ENCODE measurements at places on chromosomes 4 and X.
A peak's percentile ranks its signal among the peaks of the same experiment; 100 is the strongest.

DNA sequence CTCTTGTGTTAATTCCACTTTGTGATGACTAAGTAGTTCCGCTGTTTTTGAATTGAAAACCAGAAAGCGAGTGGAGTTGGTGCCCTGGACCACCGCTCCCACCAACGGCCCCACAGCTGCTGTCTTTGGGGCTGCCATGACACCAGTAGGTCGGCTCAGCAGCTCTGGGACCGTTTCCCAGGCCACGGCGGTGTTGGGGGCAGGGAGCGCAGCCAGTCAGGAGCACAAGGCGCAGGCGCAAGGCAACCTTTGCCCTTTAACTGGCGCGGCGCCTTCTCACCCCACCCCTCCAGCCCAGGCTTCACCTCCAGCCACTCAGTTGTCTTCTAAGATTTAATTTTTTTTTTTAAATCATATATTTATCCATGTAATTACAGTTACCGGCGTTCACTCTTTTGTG lies at the start of gene GK2:
Gene GK2, minus strand, starts transcription at position 166 of the 400 bp plus-strand sequence. Its CDS starts 28 bp downstream, at position 138.
- no peak for DNase-seq

DNA sequence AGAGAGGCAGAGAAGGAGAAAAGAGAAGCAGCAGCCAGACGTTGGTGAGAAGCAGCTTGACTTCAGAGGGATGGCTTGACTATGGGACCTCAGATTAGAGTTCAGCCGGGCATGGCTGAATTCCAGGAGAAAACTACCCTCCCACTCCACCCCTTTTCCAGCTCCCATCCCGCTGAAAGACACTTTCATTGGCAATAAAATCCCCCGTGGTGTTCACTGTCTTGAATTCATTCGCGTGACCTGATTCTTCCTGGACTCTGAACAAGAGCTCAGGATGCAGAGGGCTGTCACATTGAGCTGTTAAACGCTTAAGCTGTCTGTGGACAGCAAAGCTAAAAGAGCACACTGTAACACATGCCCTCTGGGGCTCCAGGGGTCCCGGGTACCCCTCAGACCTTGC lies 1575.3 kb upstream of the AGA start:
- no peak for DNase-seq

DNA sequence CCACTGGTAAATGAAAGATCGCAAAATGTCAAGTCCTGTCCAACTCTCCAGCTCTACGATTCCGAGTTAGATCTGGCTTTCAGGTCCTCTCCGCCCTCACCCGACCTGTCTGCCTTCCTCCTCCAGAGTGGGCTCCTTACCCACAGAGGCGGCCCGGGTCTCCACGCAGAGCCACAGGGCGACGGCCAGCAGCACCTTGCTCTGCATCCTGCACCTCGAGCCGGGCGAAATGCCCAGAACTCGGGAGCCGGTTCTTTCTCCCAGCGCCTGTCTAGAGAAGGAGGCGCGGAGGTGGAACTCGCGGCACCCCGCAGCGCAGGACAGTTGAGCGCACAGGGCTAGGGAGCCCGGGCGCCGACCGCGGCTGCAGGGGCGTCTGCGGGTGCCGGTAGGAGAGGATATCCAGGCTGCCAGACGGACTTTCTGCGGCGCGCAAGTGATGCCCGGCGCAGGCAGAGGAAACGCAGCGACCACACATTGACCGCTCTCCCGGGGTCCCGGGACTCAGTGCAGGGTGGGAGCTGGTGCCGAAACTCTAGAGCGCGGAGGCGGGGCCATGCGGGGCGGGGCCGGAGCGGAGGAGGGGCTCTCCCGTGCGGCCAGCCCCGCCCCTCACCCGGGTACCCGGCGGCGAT lies at the start of gene KDR:
Gene KDR, minus strand, starts transcription at position 509 of the 635 bp plus-strand sequence. Its CDS starts 302 bp downstream, at position 207.
- DNase-seq, result no peak

- no peak for DNase-seq
Observed at GRCh38 chr4:165707128-165707527, 165.9 kb upstream of the TLL1 start.

GRCh38 chr4:68445111-68445510 lies 2.2 kb upstream of the TMPRSS11E start:
- DNase-seq, result no peak

DNA sequence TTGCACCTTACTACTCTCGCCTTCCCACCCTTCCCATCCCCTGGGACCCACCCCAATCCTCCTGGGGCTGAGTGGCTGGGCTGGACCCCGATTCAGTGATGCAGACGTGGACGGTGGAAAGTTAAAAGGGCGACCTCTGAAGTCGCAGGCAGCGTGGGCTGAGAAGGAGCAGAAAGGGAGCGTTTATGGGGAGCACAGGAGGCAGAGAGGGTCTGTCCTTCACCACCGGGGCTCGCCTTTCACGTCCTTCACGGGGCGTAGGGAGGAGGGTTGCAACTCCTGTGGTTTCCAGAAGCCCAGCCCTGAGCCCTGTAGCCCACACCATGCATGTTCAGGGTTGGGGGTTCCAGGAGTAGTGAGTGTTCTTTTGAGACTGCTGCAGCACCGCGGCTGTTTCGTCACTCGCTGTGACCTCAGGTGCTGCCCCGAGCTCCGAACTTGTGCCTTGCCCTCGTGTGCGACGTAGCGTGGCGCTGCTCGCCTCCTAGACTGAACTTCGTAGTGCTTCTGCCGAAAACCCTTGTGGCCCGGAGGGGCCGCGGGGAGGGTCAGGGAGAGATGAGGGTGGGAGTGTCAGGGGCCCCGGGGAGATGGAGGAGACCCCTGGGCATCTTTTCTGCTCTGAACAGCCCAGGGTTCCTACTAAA lies 1.6 kb downstream of the NHS start:
- no peak for DNase-seq

GRCh38 chr4:1870328-1870577 lies 940 bp upstream of the NSD2 start:
- DNase-seq, result peak; percentile 90

- DNase-seq, result no peak
Observed at GRCh38 chrX:34467437-34467836, 189.6 kb downstream of the TMEM47 start.

- no peak for DNase-seq
Observed at GRCh38 chr4:146061610-146062334, 113.7 kb upstream of the LSM6 start.

- DNase-seq, result no peak
Observed at GRCh38 chrX:78314561-78314960, 12.8 kb downstream of the CYSLTR1 start.

GRCh38 chrX:148385471-148385870 lies 114.9 kb upstream of the AFF2 start:
- no peak for DNase-seq

DNA sequence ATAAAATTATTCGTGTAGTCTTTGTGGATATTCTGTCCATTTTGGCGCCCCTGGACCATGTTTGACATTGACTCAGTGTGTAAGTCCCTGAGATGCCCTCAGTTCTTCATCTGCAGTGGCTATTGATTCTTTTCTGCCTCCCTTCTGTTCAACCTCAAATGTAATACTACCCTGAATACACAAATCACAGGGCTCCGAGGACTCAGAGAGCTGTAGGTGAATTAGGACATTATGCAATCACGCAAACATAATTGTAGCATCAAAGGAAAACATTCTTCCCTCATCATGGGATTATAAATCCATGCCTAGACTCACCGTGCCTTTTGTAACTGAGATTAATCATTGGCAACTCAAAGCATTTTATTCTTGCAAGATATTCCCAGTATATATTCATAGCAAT lies 161.4 kb upstream of the PACRGL start:
- no peak for DNase-seq

- DNase-seq, result no peak
Observed at GRCh38 chrX:115642311-115642710, 81.3 kb downstream of the PLS3 start.

DNA sequence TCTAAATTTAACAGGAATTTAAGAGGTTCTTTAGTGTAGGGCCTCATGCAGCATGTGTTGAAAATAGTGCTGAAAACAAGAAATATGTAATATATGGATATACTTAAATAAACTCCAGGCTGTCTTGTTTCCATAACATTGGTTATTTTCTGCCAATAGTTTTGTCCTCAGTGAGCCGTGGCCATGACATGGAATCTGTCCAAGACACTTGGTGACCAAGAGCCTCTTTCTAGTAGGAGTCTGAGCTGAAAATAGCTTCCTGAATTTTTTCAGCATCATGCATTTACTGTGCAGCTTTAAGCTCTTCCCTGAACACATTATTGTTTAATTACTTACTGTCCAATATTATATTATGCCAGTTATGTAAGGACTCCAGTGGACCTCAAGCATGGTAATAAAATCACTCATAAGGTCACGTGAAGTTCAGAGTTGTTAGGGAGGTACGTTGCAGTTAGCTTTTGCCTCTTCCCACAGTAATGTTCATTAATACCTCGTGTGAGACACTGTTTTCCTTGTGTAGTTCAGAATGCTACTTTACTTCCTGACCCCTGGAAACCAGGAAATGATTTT lies 488.2 kb downstream of the GRID2 start:
- no peak for DNase-seq

- DNase-seq, result no peak
Observed at GRCh38 chrX:9489234-9489633, 24.4 kb downstream of the TBL1X start.

DNA sequence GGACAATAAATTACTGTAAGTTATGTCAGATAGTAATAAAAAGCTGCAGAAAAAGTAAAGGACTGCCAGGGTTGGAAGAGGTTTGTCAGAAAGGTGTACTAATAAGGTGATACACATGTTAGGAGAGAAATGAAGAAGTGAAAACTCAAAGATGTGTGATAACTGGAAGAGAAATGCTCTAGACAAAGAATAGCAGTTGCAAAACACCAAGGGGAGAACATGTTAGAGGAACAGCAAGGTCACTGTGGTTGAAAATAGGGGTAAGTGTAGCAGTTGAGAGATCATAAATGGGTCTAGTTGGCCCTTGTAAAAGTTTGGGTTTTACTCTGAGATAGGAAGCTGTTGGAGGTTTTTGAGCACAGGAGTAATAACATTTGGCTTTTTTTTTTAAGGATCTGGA lies 46.9 kb downstream of the HSPA4L start:
- no peak for DNase-seq

DNA sequence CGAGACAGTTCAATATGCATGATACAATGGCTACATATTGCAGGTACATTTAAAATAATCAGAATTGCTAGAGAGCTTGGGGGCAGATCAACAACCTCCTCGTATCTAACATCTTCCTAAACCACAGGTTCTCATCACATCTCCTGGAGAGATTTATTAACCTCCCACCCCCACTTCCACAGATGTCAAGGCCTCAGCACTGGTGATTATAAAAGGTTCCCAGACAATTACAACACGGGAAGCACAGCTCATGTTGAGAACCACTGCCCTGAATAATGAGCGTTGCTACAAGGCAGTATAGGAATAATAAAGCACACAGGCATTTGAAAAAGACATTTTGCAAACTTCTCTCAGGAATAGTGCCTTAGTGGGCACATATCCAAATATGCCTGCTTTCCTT lies 42.8 kb downstream of the ELOVL6 start:
- no peak for DNase-seq
